Glutamatergic neuron (in vitro differentiated cells): ENCODE measurements at places on chromosomes 12 and 14. TPM values are rescaled to one million over a fixed set of nuclear protein-coding genes. Genes with fewer than 3 reads are reported as not detected.
A peak's percentile ranks its signal among the peaks of the same experiment; 100 is the strongest.

Gene FGF23
- total RNA-seq = not detected

Gene SLCO1A2
- total RNA-seq = 11.9 TPM

Gene CIROP
- total RNA-seq = not detected

Gene SYNDIG1L
- total RNA-seq = 1.5 TPM

Gene IL26
- not detected for total RNA-seq

Gene GLT8D2
- total RNA-seq = not detected

Gene RERGL
- 0.44 TPM for total RNA-seq

Gene DEPDC4
- 2.0 TPM for total RNA-seq

Gene AHNAK2
- total RNA-seq = 44.8 TPM

Gene TMTC2
- 99.3 TPM for total RNA-seq

Gene SLC38A6
- total RNA-seq = 20.2 TPM

Gene PAH
- total RNA-seq = not detected

Gene DDN
- total RNA-seq = 6.4 TPM

Gene GPR135
- total RNA-seq = 0.91 TPM

Gene SLC25A47
- total RNA-seq = not detected

- no peak for DNase-seq
Measured at GRCh38 chr14:61253064-61253738, 27.9 kb downstream of the TMEM30B start.

- peak; percentile 50 for DNase-seq
Measured at GRCh38 chr12:56256326-56256960, 1.7 kb downstream of the ANKRD52 start.

DNA sequence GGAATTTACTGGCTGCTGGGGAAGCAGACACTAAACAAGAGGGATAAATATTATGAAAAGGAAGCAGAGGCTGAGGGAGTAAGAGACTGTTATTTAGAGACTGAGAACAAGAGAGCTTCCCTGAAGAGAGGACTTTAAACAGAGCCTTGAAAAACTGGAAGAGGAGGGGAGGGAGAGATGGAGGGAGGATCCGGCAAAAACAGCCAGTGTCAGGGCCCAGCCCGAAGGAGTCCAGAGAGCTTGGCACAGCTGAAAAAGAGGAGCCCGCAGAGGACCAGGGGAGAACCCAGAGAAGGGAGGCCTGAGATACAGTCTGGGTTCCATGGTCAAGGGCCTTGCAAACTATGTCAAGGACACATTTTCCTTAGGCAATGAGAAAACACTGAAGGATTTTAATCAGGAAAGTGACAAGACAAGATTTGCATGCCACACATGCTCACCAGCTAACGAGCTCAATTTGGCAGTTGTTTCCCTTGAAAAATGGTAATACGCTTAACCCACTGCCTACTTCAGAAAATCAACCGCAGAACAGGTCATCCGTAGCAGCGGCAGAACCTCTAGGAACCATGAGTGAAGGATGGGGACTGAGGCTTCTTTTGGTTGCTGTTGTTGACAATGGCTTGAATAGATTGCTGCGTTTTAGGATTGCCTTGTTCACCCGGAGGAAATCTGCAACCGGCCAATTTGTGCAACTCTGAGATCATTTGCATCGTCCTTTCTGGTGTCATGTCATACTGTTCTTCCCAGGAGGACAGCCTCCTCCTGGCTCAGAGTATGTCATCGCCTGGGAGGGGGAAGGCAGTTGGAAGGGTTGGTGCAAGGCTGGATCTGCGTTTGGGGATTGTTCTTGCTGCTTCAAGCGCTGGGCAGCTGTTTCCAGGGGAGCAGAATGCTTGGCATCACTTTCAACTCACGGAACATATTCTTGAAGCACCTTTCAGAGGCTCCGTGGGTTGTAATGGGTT lies 108.2 kb downstream of the PRMT8 start:
- no peak for DNase-seq

- DNase-seq = no peak
Measured at GRCh38 chr14:80313806-80314205, 102.5 kb upstream of the DIO2 start.

DNA sequence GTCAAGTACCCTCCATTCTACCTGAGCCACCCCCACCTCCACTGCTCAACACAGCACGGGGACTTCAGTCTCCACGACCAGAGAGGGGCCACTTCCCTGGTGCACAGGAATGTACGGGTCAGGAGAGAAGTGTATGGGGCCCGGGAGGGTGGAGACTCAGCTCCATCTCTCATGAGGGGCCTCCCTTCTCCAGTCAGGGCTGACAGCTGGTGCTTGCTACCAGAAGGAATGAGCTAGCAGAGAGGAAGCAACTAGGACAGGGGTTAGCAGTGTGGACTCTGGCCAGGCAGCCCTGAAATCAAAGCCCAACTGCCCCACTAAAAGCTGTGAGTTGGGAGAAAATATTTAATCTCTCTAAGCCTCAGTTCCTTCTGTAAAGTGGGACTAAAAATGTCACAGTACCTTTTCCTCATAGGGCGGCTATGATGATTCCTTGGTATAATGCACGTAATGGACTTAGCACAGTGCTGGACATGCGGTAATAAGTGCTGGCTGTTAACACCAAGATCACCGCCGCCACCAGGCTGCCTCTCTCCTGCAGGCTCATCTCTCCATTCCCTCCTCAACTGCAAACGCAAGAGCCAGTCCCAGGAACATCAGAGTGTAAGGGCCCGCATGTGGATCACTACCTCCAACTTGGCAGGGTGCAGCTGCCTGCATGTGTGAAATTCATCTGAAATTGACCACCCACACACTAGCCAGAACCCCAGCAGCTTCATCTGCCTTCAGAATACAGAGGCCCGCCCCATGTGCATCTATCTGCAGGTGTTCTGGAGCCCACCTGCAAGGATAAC lies 14.6 kb downstream of the ACTN1 start:
- DNase-seq = no peak

GRCh38 chr12:78494911-78495310 lies 369.7 kb upstream of the SYT1 start:
- DNase-seq = no peak

GRCh38 chr12:13436182-13436581 lies 239.7 kb downstream of the EMP1 start:
- no peak for DNase-seq

GRCh38 chr12:116188581-116188980 lies 88.9 kb downstream of the MED13L start:
- DNase-seq = no peak

DNA sequence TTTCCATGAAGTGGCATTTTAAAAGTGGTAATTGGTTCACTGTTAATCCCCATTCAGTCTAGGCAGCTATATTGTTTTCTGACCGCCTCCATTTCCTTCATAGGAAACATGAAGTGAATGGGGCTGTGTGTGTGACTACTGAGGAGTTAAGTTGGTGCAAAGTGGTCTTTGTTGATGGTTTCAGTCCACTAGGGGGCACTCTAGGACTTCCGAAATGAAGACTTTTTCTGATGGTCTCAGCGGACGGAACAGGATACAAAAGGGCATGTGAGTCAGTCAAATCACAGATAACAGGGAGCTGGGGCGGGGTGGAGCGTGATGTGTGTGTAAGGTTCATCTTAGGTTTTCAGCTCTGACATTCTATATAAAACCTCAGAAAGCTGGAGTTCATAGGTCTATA lies 240.1 kb upstream of the OR4E1 start:
- peak; percentile 35 for DNase-seq

GRCh38 chr14:105486163-105486973 lies at the start of gene CRIP1:
Gene CRIP1 (plus strand): TSS chr14:105486886. CDS start chr14:105487260, 374 bp downstream.
- no peak for DNase-seq

DNA sequence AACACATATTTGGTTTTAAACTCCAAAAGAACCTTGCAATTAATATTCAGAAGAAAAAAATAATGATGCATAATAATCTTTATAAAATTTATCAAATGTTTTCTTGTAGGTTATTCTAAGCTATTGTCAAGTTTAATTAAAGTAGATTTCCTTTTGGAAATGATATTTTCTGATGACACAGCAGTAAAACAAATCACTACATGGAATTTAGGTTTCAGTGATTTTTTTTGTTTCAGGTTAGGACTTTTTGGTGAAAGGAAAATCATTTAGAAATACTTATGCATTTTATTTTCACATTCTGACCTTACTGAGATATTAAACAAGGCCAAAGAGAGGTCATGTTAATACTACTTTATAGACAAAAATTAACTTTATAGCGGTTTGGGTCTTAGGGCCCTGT lies 1067.2 kb downstream of the TMTC2 start:
- no peak for DNase-seq

DNA sequence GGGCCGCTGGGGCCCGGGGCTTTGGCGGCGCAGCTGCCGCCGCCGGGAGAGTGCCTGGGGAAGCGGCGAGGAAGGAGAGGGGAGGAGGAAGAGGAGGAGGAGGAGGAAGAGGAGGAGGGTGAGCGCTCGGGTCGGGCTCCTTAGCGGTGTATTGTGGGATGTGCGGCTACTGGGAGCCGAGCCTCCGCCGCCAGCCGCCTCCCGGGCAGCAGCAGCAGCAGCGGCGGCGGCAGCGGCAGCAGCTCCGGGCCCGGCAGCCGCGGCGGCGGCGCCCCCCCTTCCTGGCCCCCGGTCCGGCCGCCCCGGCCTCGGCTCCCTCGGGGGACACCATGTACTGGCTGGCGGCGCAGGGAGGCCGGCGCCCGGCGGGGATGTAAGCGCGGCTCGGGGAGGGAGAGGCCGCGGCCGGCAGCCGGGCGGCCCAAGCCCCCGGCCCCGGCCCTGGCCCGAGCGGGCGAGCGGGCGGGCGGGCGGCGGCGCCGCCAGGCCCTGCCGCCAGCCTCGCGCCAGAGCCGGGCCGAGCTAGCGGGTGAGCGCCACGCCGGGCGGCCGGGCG lies at the start of gene SETD1B:
Gene SETD1B, plus strand, starts transcription at position 149 of the 556 bp plus-strand sequence. CDS start 729 bp downstream, outside the sequence.
- DNase-seq = peak; percentile 65

GRCh38 chr14:102321456-102322422 lies 2.2 kb downstream of the ZNF839 start:
- DNase-seq = no peak

GRCh38 chr14:22319526-22320361 lies 269.3 kb downstream of the DAD1 start:
- DNase-seq = peak; percentile 51
